ENCODE measurements at places on chromosomes 7 and 10.

DNA sequence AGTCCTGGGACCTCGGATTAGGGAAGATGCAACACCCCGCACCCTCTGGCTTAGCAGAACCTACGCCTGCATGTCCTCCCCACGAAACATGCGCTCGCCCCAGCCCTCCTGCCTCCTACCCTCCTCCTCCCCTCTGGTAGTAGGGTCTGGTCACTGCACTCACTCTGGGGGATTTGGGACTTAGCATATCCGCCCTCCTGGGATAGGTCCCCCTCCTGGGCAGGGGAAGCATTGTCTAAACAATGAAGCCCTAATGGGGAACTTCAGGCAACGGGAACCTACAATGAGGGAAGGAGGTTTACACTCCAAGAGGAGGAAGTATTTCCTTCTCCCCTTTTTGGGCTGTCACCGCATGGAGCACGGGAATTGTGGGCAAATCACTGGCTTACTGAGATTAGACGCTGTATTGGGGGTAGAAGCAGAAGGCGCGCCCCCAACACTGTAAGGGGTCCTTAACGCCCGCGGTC lies 892 bp downstream of the CRHR2 start:
- DNase-seq: no peak

DNA sequence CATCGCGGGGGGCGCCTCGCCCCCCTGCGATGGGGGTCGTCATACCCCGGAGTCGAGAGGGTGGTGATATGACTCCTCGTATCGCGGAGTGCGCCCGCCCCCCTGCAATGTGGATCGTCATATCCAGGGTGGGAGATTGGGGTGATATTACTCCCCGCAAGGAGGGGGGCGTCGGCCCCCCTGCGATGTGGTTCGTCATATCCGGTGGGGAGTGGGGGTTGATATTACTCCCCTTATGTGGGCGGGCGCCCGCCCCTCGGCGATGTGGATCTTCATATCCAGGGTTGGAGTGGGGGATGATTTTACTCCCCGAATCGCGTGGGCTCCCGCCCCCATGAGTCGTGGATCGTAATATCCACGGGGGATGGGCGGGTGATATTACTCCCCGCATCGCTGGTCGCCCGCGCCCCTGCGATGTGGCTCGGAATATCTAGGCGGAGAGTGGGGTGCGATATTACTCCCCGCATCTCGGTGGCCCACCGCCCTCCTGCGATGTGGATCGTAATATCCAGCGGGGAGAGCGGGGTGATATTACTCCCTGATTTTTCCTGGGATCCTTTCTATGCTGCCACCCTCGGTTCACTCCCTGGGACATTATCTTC lies 36.9 kb downstream of the MEIG1 start:
- DNase-seq: no peak

GRCh38 chr7:44971188-44971901 lies 7.5 kb downstream of the MYO1G start:
- DNase-seq: no peak

GRCh38 chr7:99036546-99037111 lies 107.3 kb downstream of the SMURF1 start:
- no peak for DNase-seq

DNA sequence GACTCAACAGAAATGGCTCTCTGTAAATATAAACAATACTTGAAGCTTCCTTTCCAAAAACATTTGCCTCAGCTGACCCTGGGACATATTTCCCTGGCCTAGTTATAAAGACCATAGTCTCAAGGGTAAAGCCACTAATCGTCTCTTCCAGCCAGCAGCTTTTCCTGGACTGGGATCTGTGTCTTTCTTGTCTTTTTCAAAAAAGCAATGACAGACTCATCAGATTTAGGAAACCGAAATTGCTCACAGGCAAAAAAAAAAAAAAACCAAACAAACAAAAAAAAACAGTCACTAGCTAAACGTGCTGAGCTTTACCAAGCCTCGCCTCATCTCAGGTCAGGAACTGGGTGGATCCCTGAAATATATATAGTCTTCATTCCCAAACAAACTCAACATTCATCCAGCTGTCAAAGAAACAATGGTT lies 23.5 kb downstream of the STN1 start:
- DNase-seq: no peak

GRCh38 chr10:131781076-131781475 lies 119.7 kb upstream of the PPP2R2D start:
- no peak for DNase-seq
